ENCODE measurements at places on chromosomes 2 and 18.

DNA sequence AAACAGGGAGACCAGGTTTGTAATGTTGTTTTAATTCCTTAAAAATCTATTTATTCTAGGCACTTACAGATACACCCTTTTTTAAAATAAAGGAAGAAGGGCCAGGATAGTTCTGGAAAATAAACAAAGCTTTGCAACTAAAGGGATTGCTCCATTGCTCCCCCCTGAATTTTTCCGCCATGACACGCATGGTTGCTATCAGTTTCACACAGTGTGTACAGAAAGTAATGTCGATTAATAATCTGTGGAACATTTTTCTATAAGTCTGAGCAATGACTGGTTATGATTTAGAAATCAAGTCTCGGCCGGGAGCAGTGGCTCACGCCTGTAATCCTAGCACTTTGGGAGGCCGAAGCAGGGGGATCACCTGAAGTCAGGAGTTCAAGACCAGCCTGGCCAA lies 90.8 kb downstream of the GAREM1 start:
- no peak for DNase-seq

GRCh38 chr18:25736516-25736915 lies 353.9 kb downstream of the SS18 start:
- no peak for DNase-seq

DNA sequence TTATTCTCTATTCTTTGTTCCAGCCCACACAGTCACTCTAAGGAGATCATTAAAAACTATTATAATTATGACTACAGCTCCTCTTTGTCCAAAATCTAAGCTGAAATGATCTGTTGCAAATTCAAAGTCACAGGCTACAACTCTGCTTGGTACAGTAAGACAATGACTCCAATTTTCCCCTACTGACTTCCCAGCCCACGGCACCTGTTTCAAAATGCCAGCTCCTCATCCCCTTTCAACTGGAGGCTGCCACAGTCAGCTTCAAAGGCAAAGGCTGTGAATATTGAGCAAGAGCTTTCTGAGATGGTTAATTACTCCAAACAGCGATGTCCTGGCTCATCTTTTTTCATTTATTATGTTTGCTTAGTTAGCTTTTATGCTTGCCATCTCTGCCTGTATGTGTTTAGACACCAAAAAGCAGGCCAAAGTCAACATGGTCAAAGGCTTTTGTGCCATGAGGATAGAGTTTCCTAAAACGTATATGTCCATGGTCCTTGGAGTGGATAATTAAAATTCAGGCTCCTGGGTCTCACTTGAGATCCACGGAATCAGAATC lies 141.1 kb downstream of the DOCK10 start:
- DNase-seq: no peak

DNA sequence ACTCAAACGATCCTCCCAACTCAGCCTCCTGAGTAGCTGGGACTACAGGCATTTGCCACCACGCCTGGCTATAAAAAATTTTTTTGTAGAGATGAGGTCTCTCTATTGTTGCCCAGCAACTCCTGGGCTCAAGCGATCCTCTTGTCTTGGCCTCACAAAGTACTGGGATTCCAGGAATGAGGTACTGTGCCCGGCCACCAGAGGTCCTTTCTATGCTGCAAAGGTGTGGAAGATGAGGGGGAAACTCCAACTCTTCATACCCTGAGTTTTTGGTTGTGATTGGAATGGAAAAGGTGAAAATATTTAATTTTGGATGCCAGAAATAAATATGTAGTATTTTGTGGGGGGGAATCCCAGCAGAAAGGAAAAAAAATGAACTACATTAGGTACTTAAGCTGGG lies 36.0 kb downstream of the MRPL33 start:
- no peak for DNase-seq

- no peak for DNase-seq
These were observed 12.5 kb upstream of the PLEKHM3 start for GRCh38 chr2:208037564-208038487.

- DNase-seq: no peak
These were observed 13.3 kb downstream of the SERTAD2 start for GRCh38 chr2:64640153-64641044.

DNA sequence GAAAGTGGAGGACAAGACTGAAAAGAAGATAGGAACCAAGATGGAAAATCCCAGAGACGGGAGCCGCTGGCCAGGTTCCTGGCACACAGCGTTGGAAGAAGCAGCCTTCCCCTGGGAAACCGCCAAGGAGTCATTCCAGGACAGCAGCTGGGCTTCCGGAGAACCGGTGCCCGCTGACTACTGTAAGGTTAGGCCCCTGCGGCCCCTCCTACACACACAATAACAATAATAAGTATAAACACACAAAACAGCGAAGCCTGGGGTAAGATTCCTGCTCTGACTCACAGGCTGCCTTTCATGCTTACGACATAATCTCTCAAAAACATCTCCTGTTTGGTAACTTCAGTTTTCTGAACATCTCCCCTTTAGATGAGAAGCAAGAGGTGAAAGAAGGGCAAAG lies 28.1 kb upstream of the MYCN start:
- no peak for DNase-seq

DNA sequence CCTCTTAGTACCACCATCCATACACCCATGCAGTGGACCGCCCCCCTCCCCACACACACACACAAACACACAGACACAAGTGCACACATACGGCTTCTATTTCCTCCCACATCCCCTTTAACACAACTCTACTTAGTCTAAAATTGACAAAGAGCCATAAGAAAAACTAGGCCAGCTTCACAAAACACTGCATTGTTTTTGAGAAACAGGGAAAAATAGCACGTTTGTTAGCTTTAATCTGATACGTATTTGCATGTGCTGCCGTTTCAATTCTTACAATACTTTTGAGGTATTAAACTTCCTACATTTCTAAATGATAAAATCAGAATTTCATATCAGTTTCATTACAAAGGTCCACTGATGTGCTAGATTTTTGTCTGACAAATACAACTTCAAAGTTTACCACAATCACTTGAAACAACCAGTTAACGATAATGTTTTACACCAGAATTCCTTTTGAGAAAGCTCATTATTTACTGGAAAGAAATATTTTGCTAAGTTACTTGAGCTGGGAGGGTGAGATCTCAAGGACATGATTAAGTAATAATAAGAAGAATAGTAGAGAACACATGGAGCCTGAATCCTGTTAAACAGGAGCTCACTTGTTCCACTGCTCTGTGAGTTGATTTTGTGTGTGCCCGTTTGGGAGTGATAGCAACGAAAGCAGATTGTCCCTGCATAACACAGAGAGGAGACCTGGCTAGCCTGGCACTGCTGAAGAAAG lies 74.5 kb downstream of the MOGAT1 start:
- no peak for DNase-seq

- DNase-seq: no peak
These were observed 12.6 kb downstream of the FTCDNL1 start for GRCh38 chr2:199838399-199838798.

DNA sequence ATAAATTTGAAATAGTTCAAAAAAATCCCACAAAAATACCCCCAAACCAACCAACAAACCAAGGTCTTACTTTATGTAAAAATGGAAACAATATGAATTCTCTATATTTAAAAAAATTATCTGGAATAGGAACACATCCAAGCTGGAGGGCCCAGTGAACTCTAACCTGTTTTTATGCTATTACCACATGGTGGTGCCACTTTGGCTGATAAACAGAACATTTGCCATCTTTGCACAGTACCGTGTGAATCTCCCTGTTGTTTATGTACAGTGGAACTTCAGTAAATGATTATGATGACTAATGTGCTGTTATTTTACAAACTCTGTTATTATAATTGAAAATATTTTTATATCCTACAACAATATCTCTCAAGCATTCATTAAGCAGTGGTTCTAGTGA lies 145.3 kb upstream of the SMAD7 start:
- no peak for DNase-seq

- DNase-seq: no peak
These were observed 206.5 kb upstream of the ZSWIM2 start for GRCh38 chr2:187055463-187055862.

GRCh38 chr2:235605312-235606003 lies 111.6 kb downstream of the AGAP1 start:
- DNase-seq: no peak

- DNase-seq: no peak
These were observed 229.1 kb downstream of the RTP5 start for GRCh38 chr2:242098445-242099128.

DNA sequence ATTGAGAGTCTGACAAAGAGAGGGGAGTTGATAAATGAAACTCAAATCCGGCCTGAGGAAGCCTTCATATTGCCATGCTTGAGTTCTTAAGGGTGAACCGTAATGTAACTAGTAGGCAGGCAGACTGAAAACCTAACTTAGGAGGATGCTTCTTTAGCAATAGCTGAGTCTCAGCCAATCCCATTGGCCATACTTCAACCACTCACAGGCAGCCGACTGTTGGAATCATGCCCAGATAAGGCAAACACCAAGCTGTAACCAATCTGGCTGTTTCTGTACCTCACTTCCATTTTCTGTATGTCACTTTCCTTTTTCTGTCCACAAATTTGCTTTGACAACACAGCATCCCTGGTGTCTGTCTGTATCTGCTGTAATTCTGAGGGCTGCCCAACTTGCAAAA lies 39.5 kb downstream of the TPRKB start:
- no peak for DNase-seq

- no peak for DNase-seq
These were observed 128.0 kb downstream of the NFATC1 start for GRCh38 chr18:79523736-79524180.

GRCh38 chr2:232365621-232366321 lies 12.8 kb upstream of the ALPP start:
- peak; percentile 57 for DNase-seq

DNA sequence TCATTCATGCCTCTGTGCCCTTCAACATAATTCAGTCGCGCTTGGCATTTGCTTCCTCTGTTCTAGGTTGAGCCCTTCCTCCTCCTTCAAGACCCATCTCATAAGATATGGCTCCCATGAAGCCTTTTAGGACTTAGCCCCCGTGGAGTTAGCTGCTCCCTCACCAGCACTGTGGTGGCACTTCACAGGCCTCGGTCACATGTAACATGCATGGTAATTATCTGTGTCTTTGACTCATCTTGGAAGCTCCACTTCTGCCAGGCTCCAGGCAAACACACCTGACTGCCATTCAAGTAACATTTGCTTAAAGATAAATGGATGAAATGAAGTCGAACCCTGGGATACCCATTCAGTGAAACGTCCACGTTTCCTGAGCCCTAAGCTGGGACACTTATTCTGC lies 484.7 kb downstream of the EIPR1 start:
- DNase-seq: no peak

DNA sequence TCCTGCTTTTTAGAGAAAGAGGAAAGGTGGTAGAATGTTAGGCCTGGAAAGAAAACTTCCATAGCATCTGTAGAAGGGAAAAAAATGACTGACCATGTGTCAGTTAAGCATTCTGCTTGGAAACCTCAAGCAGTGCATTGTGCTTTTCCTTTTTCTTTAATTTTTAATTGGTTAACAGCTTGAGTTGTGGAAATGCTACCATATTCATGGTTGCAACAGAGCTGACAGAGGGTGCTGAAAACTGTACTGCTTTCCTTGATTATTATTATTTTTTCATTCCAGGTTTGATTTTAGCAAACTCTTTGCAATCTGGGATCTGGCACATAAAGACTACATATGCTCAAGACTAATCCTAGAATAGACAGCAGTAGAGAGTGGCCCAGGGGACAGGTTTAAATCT lies 404.5 kb downstream of the EPHA4 start:
- DNase-seq: no peak

All from activated naive CD8-positive, alpha-beta T cell treated with anti-CD3 and anti-CD28 coated beads, Interleukin-2, amount 10 ng/mL, durations not matched to agents 7 days and 5 days (primary cell).